ENCODE measurements at places on chromosomes 1 and 21.

DNA sequence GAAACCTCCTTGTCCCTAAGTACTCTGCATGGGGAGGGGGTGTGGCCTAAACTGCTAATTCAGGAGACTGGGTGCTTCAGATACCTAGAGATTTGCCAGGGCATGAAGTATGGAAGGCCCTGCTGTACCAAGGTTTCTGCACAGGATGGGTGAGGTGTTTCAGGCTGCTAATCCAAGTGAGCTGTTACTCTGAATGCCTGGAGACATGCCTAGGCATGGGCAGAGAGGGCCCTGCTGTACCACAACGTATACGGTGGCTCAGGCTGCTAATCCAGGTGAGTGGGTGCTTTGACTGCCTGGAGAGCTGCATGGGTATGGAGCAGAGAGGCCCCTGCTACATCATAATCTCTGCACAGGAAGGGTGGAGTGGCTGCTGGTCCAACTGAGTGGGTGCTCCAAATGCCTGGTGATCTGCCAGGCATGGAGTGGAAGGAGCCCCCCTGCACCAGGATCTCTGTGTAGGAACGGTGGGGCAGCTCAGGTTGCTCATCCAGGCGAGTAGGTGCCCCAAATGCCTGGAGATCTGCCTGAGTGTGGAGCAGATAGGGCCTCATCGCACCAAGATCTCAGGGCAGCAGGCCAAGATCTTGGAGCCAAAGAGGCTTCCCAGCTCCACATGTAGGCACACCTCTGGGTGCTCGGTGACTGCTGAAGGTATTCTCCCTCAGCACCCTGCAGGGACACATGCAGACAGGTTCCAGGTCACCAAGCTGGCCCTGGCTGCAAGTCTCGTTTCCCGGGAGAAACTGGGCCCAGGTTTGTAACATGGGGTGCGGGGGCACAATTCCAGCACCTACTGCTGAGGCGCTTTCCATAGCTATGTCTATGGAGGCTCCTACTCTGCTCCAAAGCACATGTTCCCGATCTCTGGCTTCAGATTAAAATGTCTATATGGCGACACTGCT is 252.5 kb upstream of the PLXNA2 start:
- no peak for DNase-seq

DNA sequence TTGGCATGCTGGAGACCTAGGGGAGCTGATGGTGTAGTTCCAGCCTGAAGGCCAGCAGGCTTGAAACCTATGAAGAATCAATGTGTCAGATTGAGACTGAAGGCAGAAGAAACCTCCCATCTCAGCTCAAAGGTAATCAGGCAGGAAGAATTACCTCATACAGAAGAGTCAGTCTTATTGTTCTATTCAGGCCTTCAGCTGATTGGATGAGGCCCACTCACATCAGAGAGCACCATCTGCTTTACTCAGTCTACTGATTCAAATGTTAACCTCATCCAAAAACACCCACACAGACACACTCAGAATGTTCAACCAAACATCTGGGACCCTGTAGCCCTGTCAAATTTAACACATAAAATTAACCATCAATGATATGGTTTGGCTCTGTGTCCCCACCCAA is 13.7 kb upstream of the CCN1 start:
- DNase-seq: no peak

GRCh38 chr21:45998276-45998701 is 16.7 kb downstream of the COL6A1 start:
- DNase-seq: no peak

DNA sequence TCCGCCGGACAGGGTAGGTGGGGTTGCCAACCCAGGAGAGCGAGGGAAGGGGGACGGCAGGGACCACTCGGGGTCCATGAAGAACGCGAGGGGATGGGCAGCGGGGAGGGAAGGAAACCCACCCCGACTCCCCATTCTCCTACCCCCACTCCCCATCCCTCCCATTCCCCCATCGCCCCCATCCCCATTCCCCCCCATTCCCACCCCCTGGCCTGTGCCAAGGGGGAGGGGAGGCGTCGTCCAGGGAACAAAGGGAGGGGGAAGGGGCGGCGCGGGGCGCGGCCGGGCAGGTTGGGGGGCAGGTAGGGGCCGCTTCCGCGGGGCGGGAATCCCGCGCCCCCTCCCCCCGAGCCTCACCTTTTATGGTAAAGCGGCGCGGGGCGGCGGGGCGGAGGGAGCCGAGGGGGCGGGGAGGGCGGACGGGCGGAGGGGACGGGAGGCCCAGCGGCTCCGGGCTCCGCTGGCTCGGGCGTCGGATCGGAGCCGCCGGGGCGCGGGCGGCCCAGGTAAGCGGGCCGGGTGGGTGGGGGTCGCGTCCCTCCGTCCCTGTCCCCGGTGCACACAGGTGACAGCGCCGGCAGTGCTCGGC is at the start of gene FBLIM1:
FBLIM1 (plus strand) TSS at position 453 of the 589 bp plus-strand sequence. CDS start 6,189 bp downstream, outside the sequence.
- no peak for DNase-seq

DNA sequence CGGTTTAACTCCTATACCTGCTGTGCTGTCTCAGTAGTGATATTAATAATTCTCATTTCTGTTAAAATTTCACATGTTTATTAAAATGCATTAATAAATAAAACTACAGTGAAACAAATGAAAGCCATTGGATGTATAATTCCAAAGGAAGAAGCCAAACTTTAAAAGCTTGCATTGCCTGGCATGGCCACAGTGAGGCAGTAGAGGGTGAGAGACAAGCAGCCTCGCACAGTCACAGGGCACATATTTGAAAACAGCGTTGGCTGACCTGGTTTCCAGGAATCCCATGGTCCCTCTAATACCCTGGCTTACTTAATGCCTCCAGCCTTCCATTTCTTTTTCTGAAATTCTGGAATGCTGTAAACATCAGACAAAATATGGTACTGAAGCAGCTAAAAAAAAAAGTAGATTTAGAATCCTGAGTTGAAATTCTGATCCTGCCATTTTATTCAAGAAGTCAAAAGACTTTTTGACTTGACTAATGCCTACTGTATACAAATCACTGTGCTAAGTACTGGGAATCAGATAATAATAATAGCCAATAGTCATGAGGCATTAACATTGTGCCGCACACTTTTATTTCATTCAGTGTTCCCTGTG is 6.7 kb upstream of the RNASEL start:
- DNase-seq: no peak

DNA sequence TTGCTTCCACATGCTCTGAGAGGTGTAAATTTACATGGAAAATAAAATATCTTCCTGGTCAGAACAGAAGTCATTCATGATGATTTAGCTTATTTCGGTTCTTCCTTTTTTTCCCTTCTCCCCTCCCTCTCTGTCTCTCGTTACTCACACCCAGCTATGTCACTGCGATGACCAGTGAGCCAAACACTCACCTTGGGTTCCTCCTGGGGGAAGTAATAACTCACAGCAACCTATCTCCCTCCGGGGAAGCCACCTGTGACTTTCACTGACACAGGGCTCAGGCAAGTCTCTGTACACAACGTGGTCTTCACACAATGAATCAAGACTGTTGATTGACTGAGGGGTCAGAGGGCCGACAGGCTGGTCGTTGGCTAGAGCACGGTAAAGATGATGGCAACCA is 135.3 kb upstream of the VANGL1 start:
- DNase-seq: no peak

DNA sequence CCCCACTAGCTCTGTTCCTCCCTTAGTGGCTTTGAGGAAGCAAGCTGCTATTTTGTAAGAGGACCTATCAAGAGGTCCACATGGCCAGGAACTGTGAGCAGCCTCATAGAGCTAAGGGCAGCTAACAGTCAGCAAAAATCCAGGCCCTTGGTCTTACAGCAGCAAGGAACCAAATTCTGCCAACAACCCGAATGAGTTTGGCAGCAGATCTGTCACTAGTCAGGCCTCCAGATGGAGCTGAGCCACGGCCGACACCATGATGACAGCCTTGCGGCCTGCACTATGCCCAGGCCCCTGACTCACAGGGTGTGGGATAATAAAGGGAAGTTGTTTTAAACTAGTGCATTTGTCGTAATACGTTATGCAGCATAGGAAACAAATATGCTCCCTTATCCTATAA is 28.0 kb upstream of the H3-3A start:
- DNase-seq: peak; percentile 65

- no peak for DNase-seq
Observed at GRCh38 chr1:224377676-224378006, 21.0 kb downstream of the CNIH4 start.

- DNase-seq: no peak
Observed at GRCh38 chr1:166905900-166906299, 29.8 kb upstream of the TADA1 start.

DNA sequence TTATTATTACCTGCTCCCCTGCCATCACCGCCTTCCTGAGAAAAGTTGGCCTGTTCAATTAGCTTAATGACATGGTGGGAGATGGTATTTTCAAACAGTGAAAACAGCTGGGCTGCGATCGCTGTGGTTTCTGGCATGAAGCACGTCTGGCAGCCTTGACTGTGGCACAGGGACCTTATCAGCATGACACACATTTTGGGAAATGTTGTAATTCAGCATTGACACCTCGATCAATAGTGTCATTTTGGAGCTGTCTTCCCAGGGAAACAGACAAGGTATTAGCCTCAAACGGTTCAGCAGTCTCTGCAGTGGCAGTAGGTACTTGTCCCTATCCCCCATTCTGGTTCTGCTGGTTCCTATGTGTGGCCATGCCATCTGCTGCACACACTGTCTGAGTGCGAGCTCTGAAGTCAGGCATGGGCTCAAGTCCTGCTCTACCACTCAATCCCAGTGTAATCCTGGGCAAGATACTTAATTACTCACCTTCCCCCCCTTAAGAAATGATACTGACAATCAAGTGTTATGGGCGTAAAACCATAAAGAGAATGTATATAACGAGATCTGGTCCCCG is 154.5 kb upstream of the KCND3 start:
- no peak for DNase-seq

DNA sequence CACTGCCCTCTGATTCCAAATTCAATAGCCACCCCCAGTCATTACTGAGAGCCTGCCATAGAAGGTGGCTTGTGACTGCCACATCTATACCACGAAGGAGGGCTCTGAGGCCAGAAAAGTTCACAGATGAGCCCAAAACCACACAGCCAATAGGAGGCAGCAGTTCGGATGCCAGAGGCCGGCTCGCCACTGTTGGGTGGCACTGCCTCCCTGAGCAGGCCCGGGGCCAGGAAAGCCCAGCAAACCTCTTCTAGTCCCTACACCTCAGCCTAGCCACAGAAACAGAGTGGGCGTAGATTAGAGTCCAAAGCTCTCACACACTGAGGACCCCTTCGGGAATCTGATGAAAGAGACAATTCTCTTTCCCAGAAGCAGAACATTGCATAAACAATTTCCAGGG is 5.9 kb upstream of the CAMK2N1 start:
- no peak for DNase-seq

Measured in GOT3 (cell line).